ENCODE measurements at places on chromosomes 11 and 22.

GRCh38 chr22:20639343-20639742, 131.9 kb downstream of the MED15 start:
- DNase-seq = no peak

DNA sequence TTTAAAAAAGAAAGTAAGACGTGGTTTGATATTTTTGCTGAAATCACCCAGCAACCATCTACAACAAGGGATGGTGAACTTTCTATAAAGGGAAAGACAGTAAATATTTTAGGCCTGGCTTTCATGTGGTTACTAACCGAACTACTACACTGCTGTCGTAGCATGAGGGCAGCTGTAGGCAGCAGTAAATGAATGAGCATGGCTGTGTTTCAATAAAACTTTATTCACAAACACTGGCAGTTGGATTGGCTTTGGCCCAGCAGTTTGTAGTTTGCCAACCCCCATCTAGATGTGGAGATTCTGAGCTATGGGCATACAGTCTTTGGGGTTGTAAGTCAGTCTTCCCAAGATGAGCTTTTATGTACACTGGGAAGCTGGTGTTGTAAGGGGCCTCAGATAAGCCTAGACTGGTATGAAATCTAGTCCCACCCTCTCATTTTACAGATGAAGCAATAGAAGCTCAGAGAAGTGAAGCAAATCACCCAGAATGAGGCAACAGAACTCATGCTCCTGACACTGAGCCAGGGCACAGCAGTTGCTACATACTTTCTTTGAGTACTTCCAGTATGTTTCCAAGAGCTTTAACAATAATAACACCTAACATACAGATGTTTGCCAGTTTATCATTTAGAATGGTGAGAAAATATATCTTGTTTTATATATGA, 204.4 kb downstream of the ADAMTS15 start:
- DNase-seq = no peak

- no peak for DNase-seq
These were observed 7.8 kb downstream of the MYEOV start for GRCh38 chr11:69301455-69302401.

DNA sequence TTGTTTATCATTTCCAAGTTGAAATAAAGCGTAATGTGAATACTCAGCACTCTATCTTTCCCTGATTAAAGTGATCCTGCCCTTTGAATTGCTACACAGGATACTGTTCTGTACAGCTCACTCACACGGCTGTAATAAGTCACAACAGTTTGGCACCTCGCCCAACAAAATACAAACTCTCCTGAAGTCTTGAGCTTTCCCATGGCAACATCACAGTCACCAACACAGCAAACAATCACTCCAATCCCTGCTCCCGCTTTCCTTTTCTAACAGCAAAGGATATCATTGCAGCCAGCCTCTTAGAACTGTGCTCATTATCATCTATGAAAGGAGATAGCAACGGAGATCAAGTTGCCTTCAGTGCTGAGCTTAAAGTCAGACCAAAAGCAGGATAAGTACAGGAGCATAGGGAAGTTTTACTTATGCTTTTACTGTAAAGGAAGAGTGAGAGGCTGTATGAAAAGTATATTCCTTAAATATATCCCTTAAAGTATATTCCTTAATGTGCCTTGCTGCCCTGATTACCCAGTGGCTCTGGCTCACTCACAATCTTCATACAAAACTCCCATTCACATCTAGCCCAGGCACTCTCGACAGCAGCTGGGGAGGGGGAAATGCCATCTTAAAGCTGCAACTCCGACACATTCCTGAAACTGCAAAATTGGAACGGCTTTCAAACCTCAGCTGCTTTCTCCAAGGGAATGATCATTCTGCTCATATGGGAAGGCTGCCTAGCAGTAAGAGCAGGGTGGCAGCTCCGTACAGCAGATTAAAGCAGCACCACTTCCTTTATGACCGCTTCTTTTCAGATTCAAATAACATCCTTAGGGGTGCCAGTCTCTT, 35.8 kb downstream of the MAML2 start:
- no peak for DNase-seq

DNA sequence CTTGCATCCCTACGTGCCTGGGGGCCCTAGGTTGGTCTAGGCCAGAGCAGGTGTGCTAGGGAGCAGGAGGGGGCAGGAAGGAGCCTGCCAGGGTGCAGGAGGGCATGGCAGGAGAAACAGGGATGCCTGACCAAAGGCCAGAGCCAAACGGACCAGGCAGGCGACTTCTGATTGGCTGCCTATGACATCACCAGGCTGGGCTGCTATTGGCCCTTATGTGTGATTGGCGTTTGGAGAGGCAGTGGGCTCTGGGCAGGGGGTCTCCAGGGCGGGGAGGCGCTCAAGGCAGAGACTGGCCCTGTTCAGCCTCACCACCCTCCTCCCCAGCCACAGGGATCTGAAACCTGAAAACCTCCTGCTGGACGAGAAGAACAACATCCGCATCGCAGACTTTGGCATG, 44.4 kb downstream of the MOB2 start:
- DNase-seq = no peak

- no peak for DNase-seq
These were observed 113.8 kb downstream of the ATXN10 start for GRCh38 chr22:45785458-45785857.

DNA sequence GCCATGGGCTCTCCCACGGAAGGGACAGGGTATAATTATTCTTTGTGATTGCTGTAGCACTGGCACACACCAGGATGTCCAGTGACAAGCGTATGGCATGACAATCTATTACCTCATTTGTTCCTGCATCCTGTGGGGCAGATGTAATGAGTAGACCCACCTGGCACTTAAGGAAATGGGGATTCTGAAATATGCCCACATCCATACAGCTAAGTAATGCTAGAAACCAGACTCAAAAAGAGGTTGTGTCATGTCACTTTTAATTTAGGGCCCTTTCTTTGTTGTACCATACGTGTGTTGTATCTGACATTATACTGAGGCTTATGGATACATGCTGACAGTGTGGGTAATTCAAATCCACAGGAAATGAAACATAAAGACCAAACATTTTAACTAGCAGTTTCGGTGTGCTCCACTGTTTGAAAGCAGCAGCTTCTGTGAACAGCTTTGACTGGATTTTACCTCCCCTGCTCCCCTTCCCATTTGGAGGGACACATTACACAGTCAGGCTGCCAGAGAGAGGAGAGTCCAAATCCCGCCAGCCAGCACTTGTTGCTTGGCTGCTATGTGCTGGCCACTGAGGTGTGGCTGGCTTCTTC, 21.2 kb downstream of the GRAMD1B start:
- no peak for DNase-seq

- DNase-seq = no peak
These were observed 12.7 kb downstream of the MUC2 start for GRCh38 chr11:1087279-1087960.

DNA sequence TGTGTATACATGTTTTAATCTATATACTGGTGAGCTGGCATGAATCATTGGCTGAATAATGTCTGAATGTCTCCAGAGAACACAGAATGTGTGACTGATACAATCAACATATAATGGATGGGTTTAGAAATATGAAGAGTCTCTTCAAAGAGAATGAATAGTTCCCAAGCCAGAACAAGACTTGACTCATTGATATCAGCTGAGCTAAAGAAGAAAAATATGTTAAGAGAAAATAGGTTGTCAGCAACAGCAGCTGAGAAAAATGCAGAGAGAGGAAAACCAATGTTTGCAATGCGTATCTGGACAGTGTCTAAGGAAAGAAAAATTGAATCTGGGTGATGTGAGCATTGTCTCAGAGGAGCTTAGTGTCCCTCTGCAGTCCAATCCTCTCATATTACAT, 1281.8 kb upstream of the TENM4 start:
- no peak for DNase-seq

DNA sequence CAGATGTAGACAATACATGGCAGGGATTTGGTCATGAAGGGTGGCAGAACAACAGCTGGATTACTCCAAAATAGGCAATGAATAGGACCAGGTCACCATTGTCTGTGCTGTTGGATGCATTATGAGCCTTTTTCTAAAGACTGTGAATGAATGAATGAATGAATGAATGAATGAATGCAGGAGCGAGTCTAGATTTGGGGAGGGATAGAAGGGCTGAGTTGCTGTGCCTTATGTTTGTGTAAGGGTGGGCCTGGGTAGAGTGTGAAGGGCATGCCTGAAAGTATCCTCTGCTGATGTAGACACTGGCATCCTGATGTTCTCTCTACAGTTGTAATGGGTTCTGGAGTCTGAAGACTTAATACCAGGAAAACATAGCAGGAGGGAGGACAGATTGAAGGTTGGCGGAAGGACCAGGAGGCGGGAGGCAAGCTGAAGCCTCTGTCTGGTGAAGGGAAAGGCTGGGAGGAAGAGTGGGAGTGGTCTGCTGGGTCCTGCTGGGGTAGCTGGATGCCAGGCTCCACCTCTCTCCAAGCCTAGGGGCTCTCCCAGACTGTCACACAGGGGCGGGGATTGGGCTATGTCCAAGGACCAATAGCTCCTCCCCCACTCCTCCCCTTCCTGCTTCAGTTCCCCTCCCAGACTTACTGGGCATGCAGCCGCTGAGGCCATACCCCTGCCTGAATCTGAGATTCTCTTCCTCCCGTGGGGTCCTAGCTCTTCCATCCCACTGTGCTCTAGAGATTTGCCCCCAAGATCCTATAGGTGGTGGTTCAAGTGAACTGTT, 4.8 kb downstream of the TRIM3 start:
- DNase-seq = no peak

- no peak for DNase-seq
These were observed 126.0 kb upstream of the MTNR1B start for GRCh38 chr11:92843455-92843854.
